D721Med (cell line): ENCODE measurements at places on chromosomes 3 and 15.

DNA sequence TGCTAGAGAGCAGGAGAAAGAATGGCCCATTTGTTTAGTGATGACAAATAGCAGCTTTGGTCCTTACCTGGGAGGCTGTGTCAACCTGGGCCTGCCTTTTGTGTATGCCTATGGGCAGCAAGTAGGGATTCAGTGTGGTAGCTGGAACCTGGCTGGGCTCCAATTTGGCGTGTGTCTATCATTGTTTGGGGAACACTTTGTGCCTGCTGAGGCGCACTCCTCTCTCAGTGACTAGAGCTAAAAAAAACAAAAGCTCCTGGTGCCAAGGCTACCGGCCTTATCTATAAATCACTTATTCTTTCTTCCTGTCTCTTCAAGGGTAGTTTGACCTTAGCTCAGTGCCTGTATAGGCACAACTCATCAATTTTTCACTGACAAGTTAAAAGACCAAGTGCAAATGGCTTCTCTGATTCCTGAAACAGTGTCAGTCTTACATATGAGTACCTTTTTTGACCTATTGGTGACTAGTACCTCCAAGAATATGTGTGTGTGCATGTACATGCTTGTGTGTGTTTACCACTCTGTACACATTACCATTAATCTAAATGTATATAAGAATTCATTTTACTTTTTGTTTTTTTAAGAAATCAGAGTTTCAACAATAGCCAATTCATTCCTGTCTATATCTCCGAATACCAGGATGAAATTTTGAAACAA, 54.6 kb downstream of the GMNC start:
- DNase-seq = no peak

- no peak for DNase-seq
Observed at GRCh38 chr3:10145685-10146084, 4.1 kb downstream of the VHL start.

- no peak for DNase-seq
Observed at GRCh38 chr3:9615003-9615628, 34.2 kb upstream of the MTMR14 start.

GRCh38 chr3:117399311-117400078, 689.9 kb downstream of the TUSC7 start:
- no peak for DNase-seq
